ENCODE measurements at places on chromosomes 11 and 22.

DNA sequence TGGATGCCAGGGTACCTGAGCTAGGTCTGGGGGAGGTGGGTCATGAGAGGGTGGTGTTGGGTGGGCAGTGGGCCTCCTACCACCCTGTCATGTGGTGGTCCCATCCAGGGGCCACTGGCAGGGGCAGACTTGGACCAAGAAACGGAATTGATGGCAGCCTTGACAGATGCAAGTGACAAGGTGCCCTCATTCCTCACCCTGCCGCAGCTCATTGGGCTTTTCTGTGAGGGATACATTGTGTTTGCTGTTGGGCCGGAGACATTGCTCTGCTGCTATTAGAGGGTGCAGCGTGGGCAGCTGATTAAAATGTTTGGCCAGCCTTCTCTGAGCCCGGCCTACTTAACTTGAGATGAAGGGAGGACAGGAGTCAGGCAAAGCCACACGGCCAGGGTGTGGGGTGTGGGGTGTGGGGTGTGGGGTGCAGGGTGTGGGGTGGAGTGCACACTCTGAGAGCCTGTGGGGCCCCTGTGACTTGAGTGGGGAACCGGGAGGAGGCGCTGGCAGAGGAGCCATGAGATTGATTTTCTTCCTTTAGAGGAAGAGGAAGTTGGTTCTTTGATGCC, 351.5 kb downstream of the TBC1D22A start:
- DNase-seq = no peak

- no peak for DNase-seq
Observed at GRCh38 chr11:86923999-86924766, 31.0 kb downstream of the FZD4 start.

DNA sequence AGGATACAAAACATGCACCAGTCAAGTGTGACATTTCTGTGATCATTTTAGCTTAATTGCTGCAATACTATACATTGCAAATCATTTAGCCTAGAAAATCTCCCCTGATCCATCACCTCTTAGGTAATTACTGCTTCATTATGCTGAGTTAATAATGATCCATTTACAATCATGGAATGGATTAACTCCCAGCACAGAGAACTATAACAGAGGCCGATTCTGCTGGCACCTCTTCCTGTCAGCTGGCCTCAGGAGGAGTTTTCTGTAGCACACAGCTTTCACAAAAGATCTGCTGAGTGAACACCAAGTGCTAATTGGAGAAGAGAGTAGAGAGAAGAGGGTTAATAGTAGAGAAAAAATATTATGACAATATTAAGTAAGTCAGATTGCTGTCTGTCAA, 591.8 kb upstream of the KIRREL3 start:
- no peak for DNase-seq

GRCh38 chr11:91220476-91221202, 997.8 kb upstream of the CHORDC1 start:
- DNase-seq = no peak

DNA sequence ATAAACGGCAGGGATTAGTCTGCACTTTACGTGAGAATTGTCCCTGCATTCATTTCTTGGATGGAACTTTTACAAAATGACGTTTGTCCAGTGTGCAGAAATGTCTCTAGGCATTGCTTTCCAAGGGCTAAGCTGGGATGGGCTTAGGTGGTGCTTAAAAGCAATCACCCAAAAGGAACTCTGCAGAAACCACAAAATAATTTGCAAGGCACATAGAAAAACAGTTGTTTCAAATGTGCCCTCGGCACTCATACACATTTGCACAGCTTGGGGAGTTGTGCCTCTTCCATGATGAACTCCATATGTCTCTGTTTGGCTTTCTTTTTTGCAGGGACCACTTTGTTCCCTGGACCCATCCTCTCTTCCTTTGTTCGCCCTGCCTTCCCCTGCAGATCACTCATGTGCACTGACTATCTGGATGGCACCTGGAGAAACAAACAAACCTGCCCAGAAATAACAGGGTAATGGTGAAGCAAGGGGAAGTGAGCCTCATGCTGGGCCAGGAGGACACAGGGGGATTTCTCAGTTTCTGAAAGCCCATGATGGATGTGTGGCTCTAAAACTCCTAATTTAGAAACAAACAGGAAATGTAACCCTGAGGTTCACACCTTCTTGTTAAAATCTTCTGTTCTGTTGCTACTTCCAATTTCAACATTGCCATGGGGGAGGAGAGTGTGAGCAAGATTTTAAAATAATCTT, 150.2 kb downstream of the SNX19 start:
- DNase-seq = no peak

- DNase-seq = no peak
Observed at GRCh38 chr11:116035977-116036376, 531.8 kb upstream of the CADM1 start.

- DNase-seq = no peak
Observed at GRCh38 chr11:20397281-20397680, 9.8 kb downstream of the PRMT3 start.

GRCh38 chr22:26941896-26942636, 284.7 kb downstream of the MIAT start:
- DNase-seq = no peak

DNA sequence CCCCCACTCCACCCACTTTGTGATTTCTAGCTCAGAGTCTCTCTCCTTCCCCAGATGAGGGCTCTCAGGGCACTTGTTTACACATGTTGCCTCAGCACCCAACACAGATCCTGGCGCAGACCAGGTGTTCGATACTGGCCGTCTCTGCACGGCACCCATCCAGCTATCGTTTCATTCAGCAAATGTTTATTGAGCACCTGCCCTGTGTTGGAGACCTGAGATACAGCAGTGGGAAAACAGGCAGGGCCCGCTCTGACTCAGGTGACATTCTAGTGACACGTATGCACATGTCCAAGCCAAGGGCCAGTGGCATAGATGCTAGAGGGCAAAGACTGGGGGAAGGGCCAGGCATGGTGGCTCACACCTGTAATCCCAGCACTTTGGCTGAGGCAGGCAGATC, 71.9 kb downstream of the NFAM1 start:
- DNase-seq = no peak
